Stomach (tissue), 19 donors: ENCODE measurements at places on chromosomes 11 and 22.

DNA sequence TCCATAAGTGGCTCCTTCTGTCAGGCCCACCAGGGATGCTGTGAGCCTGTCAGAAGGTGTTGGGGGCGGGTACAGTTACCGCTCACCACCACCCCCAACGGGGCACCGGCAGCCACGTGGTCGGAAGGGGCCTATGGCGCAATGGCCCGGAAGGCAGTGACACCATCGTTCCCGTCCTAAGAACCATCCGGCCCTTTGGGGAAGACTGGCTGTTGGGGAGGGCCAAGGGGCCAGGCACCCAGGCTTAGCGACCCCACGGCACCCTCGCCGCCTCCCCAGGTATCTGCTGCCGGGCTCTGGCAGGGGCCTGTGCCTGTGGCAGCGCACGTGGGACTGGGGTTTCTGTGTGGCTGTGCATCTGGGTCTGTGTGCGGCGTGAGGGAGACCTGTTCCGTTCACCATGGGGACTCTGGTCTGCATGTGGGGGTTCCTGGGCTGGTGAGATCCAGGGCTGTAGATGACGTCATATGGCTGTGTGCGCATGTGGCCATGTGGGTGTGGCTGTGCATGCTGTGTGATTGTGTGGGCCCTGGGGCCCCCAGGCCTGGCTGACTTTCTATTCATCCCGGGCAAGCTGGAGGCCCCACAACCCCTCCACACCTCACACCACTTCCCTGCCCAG lies 717 bp downstream of the OSM start:
- DNase-seq, result peak; percentile 72

- DNase-seq, result no peak
These were observed 244.5 kb upstream of the POU2AF2 start for GRCh38 chr11:111001081-111001430.

DNA sequence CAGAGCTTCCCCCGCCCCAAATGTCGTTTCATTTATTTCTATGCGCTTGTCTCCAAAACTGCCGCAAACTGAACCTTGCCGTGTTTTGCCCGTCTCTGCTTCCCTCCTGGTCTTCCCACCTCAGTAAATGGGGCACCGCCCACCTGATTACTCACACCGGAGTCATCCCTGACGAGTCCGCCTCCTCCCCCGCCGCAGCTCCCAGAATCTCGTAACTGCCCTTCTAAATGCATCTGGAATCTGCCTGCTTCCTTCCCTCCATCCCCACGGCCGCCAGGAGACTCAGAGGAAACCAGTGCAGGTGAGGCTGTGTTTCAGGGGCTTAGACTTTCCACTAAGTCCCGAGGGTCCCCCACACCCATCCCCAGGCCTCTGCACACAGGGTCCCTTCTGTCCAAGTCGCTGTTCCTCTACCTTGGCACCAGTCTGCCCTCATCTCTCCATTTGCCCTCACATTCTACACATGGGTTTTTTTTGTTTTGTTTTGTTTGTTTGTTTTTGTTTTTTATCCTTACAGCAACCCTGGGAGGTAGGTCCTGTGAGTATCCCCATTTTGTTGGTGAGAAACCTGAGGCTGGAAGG lies 62.6 kb upstream of the PHF21B start:
- no peak for DNase-seq

DNA sequence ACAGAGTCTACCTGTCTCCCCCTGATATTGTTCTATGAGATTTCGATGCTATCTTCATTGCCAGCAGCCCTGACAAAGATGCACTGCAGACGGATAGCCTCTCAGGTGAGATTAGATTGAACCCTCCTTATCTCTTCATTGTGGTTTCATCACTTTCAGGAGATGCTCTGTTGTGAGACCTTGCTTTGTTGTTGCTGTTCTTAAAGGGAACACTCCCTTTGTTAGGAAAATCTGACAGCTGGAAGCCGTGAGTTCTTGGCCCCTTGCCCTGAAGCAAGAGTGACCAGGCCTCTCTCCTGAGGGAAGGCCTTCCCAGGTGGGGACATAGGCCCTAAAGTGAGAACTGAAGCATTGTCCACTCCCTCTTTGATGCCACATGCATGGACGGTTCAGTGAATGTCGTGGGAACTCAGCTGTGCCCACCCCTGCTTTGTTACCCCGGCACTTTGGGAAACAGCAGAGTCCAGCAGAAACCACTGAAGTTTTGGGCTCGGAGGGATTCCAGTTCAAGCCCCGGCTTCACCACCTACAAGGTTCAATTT lies 976.1 kb downstream of the TBC1D22A start:
- no peak for DNase-seq

- peak; percentile 69 for DNase-seq
These were observed 10.1 kb upstream of the PIM3 start for GRCh38 chr22:49950396-49950994.

- no peak for DNase-seq
These were observed 47.1 kb upstream of the ARHGAP32 start for GRCh38 chr11:129239207-129239606.

- DNase-seq, result peak; percentile 85
These were observed 2.0 kb upstream of the FJX1 start for GRCh38 chr11:35615921-35616900.

- no peak for DNase-seq
These were observed 17.1 kb upstream of the VWA5A start for GRCh38 chr11:124098141-124098540.

- no peak for DNase-seq
These were observed 14.7 kb upstream of the SULT4A1 start for GRCh38 chr22:43876866-43877509.

DNA sequence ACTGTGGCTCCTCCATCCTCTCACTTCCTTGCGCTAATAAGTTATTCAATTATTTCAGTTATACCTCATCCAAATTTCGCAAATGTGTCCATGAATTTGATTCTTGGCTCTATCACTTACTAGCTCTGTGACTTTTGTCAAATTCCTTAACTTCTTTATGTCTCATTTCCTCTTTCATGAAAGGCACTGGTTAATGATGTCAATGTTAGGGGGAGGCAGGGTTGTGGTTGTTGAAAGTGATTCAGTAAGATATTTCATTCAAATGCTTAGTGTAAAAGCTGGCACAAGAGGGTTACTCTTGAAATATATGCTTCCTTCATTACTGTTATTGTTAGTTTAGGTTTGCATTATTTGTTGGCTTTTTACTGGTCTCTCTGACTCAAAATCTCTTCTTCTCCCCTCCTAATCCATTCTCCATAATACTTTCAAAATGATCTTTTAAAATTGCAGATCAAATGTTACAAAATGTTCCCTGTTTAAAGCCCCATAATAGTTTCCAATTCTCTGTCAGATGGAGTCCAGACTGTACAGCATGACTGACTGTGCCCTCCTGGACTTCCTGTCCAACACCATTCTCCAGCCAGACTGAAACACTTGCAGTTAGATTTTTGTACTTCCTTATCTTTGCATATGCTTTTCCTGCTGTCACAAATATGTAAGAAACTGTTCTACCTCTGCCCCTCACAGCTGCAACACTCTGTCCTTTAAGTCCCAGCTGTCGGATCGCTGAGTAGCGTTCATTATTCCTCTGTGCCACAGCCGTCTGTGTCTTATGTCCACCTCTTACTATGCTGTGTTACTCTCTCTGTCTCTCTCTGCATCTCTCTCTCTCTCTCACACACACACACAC lies 510.6 kb upstream of the RAG2 start:
- DNase-seq, result no peak

DNA sequence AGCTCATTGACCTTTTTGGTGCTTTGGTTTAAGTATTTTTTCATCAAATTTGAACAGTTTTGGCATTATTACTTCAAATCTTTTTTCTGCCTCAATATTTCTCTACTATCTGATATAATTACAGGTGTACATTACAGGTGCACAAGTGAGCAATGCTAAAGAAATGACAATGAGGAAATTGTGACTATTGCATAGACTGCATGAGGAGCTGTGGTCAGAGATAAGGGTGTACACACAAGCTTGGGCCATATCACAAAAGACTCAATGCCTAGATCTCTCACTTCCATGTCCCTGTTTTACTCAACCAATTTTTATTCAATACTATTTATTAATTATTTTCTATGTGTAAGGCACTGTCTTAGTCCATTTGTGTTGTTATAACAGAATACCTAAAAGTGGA lies 251.0 kb upstream of the UBASH3B start:
- DNase-seq, result no peak

DNA sequence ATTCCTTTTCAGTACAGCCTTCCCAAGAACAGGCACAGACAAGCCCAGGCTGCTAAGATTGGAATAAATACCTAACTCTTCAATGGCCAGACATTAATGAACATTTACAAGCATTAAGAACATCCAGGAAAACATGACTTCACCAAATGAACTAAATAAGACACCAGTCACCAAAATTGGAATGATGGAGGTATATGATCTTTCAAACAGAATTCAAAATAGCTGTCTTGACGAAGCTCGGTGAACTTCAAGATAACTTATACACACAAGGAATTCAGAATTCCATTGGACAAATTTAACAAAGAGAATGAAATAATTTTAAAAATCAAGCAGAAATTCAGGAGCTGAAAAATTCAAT lies 16.4 kb upstream of the DDX10 start:
- no peak for DNase-seq

GRCh38 chr11:1943977-1944376 lies 3.2 kb upstream of the MRPL23 start:
- no peak for DNase-seq
